Activated CD4-positive, alpha-beta T cell treated with anti-CD3 and anti-CD28 coated beads, Interleukin-2, amount 50 U/mL, for 24 hours (primary cell): ENCODE measurements at places on chromosomes 3 and 15.

GRCh38 chr15:67815036-67815592, 10.2 kb upstream of the SKOR1 start:
- DNase-seq: no peak

DNA sequence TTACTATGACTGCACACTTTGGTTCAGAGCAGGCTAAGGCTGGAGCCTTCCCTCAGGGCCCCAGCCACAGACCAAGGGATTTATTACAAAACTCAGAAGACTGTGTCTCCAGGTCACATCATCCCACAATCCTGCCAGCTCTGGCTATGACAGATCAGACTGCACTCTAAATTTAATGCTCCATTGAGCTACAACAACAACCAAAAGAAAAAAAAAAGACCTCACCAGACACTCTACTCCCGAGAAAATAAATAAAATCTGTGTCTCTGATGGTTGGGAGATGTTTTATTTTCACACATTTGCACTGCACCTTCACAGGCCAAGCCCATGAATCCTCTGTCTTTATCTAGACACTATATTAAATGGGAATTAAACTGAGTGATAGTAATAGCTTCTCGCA, 50.8 kb upstream of the CTNNB1 start:
- no peak for DNase-seq

DNA sequence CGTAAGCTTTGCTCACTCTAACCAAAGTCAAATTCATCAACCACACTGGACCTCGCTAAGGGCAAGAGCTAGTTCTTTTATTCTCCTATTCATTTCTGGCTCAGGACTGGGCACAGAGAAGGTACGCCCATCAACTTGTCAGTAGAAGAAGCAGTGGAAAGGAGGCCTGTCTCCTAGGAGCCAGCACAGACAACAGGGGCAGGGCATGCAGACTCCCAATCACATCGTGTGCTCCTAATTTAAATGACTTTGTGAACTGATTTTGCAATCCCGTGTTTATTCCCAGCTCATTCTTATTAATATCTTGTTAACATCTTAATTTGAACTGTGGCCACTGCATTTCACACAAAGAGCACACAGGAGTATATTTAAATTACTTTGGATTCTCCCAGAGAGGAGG, 161.1 kb upstream of the BCL6 start:
- DNase-seq: no peak

DNA sequence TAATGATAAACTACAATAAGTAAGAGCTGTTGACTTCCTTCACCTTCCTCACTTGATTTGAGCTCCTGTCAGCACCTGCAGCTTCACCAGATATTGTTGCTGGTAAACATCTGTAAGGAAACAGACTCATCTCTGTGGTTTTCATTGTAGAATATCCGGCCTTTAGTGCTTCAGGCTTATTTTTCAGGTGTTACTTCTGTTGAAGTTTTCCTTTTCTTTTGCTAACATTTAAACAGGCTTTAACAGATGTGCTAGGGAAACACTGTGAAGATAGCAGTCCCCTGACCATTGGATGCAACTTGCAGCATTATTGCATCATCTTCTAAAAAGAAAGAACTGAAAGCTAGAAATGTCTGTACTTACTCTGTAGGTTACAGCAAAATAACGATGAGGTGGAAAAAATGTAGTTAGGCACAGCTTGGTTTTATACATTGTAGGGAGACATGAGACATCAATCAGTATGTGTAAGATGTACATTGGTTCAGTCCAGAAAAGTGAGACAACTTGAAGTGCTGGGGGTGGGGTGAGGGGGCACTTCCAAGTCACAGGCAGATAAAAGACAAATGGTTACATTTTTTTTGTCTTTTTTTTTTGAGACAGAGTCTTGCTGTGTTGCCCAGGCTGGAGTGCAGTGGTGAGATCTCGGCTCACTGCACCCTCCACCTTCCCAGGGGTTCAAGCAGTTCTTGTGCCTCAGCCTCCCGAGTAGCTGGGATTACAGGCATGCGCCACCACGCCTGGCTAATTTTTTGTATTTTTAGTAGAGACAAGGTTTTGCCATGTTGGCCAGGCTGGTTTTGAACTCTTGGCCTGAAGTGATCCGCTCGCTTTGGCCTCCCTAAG, 10.2 kb downstream of the EDEM1 start:
- no peak for DNase-seq

DNA sequence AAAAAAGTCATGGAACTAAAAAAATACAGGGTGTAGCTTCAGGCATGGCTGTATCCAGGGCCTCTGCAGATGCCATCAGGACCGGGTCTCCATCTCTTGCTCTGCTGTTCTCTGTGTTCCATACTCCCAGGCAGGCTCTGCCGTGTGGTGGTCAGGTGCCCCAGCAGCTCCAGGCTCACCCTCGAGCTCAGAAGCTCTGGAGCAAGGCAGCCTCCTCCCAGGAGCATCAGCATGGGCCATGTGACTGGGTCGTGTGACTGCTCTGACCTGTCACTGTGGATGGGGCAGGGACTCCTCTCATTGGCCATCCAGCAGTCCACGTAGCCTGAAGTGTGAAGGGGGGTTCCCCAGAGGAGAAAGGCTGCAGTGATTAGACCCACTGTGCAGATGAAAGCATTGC, 8.5 kb downstream of the FBLN2 start:
- no peak for DNase-seq

DNA sequence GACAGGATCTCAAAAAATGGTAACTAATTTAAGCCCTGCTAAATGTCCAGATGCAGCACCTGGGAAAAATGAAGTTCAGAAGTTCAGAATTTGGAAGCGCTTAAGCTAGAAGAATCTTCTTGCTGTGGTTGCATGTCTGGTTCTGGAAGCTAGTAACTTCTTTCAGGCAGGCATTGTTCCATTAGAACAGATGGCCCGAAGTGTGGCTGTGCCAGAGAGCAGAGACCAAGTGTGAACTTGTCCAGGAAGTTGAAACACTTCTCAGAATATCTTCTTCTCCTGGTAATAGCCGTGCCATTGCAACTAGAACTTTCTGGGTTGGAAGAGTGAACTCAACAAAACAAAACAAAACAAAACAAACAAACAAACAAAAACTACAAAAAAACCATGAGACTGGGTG, 80.0 kb downstream of the MITF start:
- DNase-seq: no peak

- no peak for DNase-seq
These were observed 44.6 kb downstream of the ZBTB38 start for GRCh38 chr3:141412936-141413354.

- DNase-seq: no peak
These were observed 259.8 kb upstream of the CTDSPL start for GRCh38 chr3:37601832-37602231.

GRCh38 chr3:72274493-72275330, 489.8 kb upstream of the PROK2 start:
- DNase-seq: no peak

GRCh38 chr3:100169201-100169920, 55.1 kb upstream of the FILIP1L start:
- no peak for DNase-seq

DNA sequence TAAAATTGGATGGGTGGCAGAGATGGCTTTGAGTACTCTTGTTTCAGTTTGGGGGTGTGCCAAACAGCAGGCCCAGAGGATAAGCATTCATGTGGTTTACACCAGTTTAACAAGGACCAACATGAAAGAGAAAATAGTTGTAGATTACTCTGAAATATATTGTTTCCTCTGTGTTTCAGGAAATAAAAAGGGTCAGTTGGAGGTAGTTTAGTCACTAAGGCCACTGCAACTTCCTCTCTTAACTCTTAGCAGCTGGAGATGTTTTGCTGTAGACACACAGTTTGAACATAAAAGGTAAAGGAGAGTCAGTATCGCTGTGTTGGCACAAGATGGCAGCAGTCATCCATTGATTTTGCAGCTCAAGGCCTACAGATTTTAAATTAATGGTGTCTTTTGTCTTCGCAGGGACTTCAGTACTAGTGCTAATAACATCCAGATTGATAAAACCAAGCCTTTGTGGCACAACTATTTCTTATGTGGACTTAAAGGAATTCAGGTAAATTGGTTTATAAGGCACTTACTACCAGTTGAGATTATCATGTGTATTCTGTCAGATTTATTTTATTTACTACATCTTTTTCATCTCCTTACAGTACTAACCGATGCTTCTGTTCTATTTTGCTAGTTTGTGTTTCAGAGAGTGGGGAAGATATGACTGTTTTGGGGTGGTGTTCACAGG, 65.5 kb downstream of the GALK2 start:
- DNase-seq: peak; percentile 25

DNA sequence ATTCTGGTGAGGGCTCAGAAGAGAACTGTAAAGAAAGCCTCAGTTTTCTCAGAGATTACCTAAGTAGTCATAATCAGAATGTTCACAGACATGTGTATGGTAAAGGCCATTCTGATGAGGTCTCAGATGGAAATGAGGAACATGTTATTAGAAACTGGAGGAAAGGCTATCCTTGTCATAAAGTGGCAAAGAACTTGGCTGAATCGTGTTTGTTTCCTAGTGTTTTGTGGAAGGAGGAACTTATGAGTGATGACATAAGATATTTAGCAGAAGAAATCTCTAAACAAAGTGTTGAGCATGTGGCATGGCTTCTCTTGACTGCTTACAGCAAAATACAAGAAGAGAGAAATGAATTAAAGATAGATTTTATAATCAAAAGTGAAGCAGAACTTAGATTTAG, 12.8 kb upstream of the KLHL40 start:
- no peak for DNase-seq

DNA sequence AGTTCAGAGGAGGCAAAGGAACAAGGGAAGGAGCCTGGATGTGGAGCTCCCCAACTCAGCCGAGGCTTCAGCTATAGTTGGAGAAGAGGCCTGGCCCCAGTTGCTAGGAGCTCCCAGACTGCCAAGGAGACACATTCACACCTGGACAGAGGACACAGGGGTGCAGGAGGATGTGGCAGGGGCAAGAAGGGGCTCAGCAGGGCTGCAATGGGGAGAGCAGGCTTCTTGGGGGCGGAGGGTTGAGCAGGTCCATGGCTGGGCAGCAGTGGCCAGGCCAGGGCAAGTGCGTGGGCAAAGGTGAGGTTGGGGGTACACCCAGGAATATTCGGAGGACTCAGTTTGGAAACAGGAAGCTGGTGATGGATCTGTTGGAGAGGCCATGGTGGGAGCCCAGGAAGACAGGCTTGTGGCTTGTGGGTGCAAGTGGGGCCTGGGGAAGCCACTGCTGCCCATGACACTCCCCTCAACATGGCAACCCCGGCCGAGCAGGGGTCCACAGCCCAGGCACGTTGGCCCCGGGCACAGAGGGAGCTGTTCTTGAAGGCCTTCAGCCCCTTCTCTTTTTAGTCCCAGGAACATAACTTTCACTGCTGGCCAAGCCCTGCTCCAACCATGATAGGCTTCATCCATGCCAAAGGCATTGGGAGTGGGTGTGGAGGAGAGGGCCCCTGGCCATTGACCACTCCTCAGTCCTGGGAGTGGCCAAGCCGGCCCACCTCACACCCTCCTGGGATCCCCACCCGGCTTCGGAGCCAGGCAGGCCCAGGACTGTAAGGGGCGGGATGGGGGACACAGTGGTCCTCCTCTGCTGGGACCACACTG, 33.3 kb downstream of the TSPAN3 start:
- DNase-seq: no peak

- DNase-seq: no peak
These were observed 446.0 kb downstream of the FGF12 start for GRCh38 chr3:192281207-192281880.

DNA sequence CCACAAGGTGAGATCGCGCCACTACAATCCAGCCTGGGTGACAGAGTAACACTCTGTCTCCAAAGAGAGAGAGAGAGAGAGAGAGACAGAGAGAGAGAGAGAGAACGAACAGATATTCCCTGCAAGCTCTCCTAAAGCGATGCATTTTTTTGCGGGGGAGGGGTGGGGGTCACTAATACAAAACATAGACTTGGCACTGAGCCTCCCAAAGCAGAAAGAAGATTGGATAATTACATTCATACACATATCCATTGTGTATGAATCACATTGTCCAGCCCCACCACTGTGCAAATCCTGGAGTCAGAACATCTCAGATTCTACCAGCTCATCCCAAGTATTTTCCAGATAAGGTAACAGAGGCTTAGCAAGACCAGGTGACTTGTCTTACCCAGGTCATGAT, 459.9 kb downstream of the MAGI1 start:
- no peak for DNase-seq

DNA sequence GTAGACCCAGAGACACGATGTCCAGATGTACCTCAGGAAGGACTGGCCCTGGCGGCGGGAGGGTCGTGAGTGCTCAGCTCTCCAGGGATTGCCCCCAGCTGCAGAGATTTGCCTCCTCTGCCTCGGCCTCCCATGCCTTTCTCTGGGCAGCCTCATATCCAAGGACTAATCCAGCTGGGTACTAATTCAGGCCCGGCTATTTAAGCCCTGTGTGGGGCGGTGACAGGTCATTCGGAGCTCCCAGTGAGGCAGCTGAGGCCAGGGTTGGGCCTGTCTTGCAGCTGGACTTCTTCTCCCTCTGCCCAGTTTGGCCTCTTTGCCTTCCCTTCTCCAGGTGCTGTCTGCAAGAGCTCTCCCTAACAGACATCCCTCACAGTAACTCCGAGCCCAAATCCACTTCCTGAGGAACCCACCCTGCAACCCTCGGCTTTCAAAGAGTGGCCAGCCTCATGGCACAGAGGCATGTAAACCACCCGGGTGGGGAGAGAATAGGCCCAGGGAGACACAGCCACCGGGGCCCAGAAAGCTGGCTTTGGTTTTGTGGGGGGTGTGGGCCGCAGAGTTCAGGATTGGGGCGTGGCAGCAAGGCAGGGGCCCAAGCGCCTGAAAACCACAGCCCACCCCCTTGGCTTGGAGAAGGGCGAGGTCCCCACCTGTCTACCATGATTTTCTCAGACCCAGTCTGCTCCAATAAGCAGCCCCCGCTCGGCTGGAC, 85.8 kb downstream of the PPCDC start:
- no peak for DNase-seq

DNA sequence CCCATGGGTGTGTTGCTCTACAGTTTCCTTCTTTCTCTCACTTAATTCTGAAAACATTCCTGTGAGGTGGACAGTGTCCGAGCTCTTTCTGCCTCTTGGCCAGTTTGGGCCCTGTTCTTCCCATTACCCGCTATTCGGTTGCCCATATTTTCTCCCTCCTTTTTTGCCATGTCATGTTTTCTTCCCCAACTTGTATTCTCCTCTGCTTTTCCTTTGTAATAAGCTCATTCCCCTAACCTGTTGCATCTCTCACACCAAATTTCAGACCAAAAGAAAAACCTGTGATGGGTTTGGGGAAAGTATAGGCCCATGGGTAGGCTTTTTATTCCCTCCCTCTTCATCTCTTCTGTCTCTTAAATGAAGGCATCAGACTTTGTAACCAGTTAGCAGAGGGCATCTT, 30.5 kb downstream of the NKIRAS1 start:
- no peak for DNase-seq

DNA sequence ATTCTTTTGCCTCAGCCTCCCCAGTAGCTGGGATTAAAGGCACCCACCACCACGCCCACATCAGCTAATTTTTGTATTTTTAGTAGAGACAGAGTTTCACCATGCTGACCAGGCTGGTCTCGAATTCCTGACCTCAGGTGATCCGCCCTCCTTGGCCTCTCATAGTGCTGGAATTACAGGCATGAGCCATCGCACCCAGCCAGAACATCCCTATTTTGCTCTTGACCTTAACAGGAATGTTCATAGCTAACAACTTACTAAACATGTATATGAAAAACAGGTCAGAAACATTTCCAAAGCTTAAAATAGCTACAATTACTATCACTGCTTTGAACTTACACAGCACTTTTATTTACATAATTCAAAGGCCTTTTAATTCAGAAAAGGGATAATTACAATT, 33.7 kb downstream of the UQCC5 start:
- no peak for DNase-seq
